ENCODE measurements at places on chromosomes 7 and 10.

DNA sequence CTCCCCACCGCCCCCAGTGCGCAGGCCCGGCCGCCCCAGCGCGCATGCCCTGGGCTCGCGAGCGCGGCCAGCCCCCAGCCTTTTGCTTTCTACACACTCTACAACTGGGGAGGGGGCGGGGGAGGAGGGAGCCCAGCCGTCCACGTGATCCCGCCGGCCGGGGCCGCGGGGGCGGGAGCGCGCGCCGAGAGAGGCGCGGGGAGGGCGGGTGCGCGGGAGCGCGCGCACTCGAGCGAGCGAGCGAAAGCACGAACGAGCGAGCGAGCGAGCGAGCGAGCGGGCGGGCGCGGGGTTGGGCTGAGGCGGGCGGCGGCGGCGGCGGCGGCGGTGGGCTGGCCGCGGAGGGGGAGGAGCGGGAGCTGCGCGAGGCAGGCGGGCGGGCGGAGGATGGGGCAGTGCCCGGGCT, at the start of gene AUTS2:
Gene AUTS2, plus strand, starts transcription at position 395 of the 406 bp plus-strand sequence. CDS start 1,179 bp downstream, outside the sequence.
- DNase-seq: no peak

- DNase-seq: no peak
These were observed 210.5 kb downstream of the ARHGAP21 start for GRCh38 chr10:24513155-24513554.

- DNase-seq: no peak
These were observed 3.5 kb downstream of the DENND11 start for GRCh38 chr7:141698247-141699015.

GRCh38 chr7:100484673-100485045, 932 bp downstream of the NYAP1 start:
- no peak for DNase-seq

DNA sequence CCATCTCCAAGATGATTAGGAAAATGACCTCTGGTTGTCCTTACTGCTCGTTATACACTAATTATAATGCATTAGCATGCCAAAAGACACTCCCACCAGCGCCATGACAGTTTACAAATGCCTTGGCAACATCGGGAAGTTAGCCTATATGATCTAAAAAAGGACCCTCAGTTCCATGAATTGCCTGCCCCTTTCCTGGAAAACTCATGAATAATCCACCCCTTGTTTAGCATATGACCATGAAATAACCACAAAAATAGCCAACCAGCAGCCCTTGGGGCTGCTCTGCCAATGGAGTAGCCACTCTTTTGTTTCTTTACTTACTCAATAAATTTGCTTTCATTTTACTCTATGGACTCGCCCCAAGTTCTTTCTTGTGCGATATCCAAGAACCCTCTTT, 41.6 kb upstream of the KCNMA1 start:
- DNase-seq: no peak

DNA sequence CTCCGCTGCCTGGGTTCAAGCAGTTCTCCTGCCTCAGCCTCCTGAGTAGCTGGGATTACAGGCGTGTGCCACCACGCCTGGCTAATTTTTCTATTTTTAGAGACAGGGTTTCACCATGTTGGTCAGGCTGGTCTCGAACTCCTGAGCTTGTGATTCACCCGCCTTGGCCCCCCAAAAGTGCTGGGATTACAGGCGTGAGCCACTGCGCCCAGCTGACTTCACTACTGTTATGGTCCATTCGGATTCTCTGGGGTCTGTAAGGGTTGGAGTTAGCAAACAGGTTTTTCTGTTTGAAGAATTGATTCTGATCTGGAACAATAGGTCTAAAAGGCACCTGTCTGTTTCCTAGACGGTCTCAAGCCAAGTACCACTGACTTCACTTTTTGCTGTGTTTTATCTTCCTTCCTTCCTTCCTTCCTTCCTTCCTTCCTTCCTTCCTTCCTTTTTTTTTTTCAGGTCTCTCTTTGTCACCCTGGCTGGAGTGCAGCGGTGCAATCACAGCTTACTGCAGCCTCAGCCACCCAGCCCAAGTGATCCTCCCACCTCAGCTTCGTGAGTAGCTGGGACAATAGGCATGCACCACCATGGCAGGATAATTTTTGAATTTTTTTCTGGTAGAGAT, 192.2 kb downstream of the CAMK1D start:
- no peak for DNase-seq

- no peak for DNase-seq
These were observed 72.2 kb downstream of the TBXAS1 start for GRCh38 chr7:139901056-139901795.

DNA sequence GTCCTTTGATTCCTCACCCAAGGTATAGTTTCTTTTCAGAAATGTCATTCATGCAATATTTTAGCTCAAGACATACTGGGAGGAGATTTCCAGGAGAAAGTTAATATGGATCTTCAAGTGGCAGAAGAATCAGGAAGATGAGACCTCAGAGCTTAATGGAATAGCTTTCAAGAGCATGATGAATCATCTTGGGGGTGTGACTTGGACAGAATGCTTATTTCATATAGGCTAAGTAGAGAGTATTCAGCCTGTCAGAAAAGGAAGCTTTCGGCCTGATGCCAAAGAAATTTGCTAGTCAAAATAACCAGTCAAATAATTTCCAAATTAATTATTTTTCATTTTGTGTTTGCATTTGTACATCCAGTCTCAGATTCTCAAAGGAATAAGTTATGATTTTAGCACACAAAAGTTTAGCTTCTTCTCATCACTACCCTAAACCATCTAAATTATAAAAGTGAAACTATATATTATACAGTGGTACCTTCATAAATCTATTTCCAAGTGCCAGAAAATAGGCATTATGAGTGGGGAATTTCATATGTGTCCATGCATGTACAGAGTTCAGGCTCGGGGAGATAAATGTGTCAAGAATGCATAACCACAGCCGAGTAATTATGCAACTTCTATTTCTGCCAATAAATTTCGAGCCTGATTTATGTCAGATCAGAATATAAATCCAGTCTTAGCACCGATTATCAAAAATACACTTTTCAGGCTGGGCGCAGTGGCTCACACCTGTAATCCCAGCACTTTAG, 27.3 kb upstream of the CALD1 start:
- DNase-seq: no peak

DNA sequence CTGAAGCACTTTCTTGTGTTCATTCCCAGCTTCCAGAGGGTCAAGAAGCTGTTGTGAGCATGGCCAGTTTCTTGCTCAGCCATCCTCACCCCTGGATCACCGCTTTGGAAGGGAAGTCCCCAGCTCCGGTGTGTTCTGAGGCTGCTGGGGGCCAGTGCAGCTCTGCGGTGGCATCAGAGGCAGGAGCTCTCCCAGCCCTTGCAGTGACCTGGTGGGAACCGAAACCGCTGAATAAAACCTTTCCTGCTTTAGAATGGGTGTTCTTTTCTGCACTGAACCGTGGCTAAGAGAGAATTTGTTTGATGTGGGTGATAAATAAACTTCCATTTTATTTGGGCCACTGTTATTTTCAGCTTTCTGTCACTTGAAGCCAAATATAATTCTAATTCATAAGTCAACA, 450.9 kb upstream of the VSTM2A start:
- no peak for DNase-seq

GRCh38 chr10:91634246-91634645, 1.4 kb upstream of the PPP1R3C start:
- no peak for DNase-seq

DNA sequence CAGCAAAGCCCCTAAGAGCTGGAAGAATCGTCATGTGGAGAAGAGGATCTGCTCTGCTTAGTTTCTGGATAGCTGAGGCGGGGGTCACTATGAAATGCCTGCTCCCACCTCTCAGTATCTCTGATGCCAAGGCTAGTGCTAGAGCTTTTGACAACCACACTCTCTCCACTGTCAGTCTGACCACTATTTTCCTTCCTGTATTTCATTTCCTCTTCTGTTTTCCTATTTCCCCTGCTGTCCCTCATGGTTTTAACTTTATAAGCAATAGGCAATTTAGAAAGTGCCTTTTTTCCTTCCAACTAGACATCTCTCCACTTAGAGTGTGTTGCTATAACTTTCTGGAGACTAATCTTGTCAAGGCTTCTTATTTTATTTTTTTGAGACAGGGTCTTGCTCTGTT, 23.6 kb downstream of the C7orf57 start:
- no peak for DNase-seq

GRCh38 chr7:100467638-100468373, 3.7 kb upstream of the SPACDR start:
- no peak for DNase-seq

DNA sequence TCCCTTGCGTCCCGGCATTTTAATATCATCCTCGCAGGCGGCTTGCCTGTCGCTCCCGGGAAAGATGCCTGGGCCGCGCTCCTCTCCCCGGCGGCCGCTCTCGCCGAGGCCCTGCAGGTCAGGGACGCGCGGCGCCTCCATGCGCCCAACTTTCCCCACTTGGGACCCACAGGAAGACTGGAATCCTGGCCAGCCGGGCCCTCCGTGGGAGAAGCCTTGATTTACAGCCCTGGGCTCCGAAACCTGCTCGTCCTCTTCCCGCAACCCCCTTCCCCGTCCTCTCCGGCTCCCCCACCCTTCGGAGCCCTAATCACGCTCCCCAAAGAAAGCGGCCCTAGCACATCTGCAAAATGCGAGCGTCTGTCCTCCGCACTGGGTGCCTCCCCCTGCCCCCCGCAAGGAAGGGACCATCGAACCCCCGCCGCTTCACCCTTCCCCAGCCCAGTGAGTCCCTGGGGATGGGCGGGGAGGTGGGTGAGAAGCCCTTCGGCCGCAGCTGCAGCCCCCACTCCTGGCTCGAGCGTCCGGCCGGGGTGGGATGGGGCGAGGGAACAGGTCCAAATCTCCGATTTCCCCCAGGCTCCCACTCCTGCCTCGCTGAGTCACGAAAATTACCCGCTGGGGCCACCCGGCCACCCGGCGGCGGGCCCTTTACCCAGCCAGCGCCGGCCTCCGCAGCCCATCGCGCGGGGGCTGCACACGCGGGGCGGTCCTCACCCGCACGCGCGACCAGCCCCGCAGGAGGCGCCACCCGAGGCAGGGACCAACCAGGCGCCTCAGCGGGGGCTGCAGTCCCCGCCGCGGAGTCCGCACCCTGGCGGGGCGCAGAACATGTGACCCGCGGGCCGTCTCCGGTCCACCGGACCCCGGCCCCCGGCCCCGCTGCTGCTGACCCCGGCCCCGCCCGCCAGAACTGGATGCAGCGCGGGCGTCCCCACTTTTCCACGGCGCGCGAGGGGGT, 695 bp downstream of the HSPA12A start:
- DNase-seq: no peak

DNA sequence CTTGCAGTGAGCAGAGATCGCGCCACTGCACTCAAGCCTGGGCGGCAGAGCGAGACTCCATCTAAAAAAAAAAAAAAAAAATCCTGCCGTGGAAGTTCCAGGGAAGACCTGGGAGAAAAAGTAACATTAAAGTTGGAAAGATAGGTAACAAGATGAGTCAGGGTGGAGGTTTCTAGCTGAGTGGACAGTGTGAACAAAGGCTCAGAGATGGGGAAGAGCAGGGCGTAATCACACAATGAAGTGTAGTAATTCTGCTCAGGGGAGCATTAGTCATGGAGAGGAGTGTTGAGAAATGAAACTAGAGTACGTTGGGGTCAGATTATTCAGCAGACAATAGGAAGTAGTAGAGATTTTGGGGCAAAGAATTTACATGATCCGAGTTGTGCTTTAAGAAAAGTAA, 21.6 kb upstream of the WASL start:
- peak; percentile 76 for DNase-seq

DNA sequence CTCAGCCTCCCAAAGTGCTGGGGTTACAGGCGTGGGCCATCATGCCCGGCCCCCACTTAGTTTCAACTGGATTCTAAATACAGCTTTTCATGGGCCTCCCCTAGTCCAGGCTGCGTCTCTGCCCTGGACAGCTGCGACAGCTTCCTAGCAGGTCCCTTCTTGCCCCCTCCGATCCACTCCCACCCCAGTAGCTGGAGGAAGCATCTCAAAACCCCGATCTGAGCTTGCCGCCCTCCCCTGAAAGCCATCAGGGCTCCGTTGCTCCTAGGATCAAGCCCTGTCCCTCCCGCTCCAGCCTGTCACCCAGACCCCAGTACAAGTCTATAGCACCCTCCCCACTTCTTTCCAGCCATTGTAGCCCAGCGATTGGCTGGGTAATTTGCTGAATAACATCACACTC, 64.5 kb downstream of the VWA2 start:
- no peak for DNase-seq
